Jurkat, Clone E6-1 (cell line): ENCODE measurements at places on chromosomes 7 and 10.
A peak's percentile ranks its signal among the peaks of the same experiment; 100 is the strongest.

DNA sequence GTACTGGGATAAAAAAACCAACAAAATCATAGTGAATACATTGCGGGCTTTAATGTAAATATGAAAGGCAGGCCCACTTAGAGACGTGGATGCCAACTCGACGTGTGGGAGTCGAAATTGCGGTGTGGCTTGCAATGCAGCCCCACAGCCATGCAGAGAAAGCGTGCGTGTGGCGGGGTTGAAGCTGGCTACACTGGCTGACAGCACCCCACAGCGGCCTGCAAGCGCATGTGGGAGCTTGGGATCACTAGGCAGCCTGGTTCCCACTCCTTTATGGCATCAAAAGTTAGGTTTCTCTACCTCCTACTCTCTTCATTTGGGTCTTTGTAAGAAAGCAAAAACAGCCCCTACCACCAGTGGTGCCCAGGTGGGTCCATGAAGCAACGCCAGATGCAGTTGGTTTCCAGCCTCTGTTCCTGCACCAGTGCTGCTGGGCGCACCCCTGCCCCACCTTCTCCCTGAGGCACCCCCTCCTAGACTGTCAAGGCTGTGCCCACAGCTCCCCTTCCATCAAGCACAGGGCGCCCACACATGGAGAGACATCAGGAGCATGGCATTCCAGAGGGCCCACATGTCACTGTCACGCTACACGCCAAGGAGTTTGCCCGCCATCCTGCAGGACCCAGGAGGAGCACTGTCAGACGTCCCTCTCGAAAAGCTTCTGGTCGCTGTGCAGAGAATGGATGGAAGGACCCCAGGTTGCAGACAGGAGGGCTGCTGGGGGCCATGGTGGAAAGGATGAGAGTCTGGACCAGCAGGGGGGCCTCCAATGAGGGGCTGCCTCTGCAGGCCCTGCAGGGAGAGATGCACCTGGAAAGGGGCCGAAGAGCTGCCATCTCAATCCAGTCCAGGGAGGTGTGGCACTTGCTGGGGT is 142.9 kb downstream of the PAXIP1 start:
- DNase-seq, result no peak

DNA sequence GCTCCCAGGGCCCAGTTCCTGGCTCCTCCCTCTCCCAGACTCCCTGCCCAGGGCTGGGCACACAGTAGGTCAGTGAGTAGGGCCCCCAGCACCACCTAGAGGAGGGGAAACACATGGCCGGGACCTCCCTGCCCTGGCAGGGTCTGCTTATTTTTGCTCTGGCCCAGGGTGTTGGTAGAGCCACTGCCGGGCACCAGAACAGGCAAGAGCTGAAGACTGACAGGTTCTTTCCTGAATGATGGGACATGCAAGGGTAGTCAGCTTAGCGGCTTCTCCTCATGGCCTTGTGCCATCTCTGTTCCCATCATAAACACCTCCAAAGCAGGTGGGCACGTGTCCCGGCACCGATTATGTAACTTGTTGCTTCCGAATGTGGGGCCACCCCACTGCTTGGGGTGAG is 86.5 kb downstream of the NEURL1 start:
- no peak for DNase-seq

GRCh38 chr10:113080925-113081229 is 130.8 kb downstream of the TCF7L2 start:
- no peak for DNase-seq

DNA sequence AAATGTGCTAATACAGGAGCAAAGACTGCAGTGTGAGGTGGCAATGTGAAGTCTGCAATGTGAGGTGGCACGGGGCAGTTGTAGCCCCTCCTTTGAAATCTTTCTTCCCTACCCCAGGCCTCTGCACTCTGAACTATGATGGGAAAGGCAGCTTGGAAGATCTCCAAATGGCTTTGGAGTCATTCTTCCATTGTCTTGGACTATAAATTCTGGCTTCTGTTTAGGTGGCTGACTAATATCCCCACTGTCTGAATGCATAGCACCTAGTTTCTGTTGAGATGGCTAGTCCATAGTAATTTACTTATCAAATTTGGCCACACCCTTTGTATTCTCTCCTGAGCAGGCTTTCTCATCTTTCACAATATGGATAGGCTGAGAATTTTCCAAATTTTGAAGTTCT is 175.0 kb downstream of the CFTR start:
- no peak for DNase-seq

- DNase-seq, result no peak
Observed at GRCh38 chr10:123140983-123141390, 5.2 kb downstream of the HMX3 start.

GRCh38 chr7:137480824-137481365 is 137.4 kb upstream of the PTN start:
- DNase-seq, result no peak

DNA sequence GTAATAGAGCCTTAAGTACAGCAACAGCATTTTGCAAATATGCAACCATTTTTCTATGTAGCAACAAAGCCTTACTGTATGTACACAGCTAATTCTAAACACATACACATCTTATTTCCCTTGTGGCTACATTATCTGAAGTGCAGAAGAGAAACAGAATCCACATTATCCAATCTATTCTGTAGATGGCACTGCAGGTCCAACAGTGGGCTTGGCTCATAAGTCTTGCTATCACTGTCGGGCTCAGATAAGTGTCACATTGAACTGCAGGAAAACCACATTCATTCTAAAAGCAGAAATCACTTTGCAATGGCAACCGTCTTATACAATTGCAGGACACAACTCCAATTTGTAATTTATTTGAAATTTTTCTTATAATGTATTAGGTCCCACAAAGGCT is 109.8 kb upstream of the NOBOX start:
- DNase-seq, result peak; percentile 66

GRCh38 chr7:157425137-157425731 is 88.4 kb downstream of the DNAJB6 start:
- no peak for DNase-seq

DNA sequence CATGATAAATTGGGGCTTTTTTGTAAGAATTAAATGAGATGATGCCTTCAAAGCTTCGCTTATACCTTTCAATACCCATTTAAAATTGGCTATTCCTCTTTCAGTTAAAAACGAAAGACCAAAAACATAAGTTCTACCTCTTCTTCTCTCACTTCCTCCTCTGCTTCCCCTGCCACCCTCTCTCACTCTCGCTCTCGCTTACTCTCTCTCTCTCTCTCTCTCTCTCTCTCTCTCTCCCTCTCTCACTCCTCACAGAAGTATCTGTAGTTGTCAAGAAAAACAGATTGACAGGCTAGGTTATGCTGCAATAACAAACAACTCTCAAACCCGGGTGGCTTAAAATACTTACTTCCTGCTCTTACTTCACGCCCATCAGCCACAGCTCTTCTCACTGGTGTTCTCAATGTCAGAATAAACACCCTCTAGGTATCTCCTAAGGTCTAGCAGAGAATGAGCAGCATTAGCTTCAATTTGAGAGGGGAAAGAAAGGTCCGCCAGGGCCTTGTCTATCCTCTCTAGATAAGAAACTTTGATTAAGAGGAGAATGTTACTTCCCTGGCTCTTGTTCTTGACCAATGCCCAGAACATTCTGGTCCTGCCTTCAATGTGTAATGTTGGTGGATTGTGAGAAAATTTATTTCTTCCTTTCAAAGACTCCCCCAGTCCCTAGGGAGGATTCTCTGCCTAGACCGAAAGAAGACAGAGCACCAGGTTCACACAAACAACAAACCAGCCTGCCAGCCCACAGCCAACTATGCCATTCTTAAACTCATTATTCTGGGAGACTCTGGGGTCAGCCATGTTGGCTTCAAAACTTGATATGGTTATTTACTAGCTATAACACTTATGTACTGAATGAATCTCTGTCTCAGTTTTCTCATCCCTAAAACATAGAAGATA is 1028.7 kb downstream of the XPNPEP1 start:
- no peak for DNase-seq

- DNase-seq, result no peak
Observed at GRCh38 chr7:133023370-133024071, 58.4 kb downstream of the CHCHD3 start.

GRCh38 chr10:86439544-86439943 is 72.9 kb upstream of the GRID1 start:
- peak; percentile 6 for DNase-seq

GRCh38 chr7:47839381-47839780 is 108.9 kb downstream of the PKD1L1 start:
- DNase-seq, result no peak

DNA sequence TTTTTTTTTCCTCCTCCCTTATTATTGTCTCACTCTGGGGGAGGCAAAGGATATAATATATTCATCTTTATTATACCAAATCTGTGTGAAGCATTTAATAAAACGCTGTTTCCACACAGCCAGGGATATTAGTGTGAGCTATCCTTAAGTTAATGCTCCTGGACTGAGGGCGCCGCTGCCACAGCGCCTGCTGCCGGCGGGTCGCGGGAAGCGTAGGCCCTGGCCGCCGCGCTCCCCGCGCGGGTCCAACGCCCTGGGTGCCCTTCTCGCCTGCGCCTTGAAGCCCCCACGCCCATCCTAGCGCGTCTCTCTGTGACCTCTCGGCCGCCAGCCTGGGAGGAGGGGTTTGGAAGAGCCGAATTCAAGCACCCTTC is 9.5 kb upstream of the LBX1 start:
- no peak for DNase-seq

- DNase-seq, result no peak
Observed at GRCh38 chr10:93222876-93223275, 149.2 kb downstream of the CYP26A1 start.

GRCh38 chr7:27897001-27897400 is 157.0 kb downstream of the TAX1BP1 start:
- no peak for DNase-seq

GRCh38 chr7:98232799-98233198 is 19.2 kb downstream of the TECPR1 start:
- DNase-seq, result no peak

- no peak for DNase-seq
Observed at GRCh38 chr10:127123626-127124025, 72.8 kb downstream of the INSYN2A start.

DNA sequence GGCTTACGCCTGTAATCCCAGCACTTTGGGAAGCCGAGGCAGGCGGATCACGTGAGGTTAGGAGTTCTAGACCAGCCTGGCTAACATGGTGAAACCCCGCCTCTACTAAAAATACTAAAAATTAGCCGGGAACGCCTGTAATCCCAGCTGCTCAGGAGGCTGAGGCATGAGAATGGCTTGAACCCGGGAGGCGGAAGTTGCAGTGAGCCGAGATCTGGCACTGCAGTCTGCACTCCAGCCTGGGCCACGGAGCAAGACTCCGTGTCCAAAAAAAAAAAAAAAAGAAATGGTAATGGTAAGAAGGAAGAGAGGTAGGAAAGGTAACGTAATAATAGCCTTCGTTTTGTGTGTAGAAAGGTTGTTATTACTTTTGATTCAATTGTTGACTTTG is 1.2 kb downstream of the HSPA14 start:
- DNase-seq, result no peak

GRCh38 chr10:126840576-126841135 is 64.6 kb upstream of the DOCK1 start:
- no peak for DNase-seq
